Lung (tissue), 17 donors: ENCODE measurements at places on chromosomes 16 and 17.

DNA sequence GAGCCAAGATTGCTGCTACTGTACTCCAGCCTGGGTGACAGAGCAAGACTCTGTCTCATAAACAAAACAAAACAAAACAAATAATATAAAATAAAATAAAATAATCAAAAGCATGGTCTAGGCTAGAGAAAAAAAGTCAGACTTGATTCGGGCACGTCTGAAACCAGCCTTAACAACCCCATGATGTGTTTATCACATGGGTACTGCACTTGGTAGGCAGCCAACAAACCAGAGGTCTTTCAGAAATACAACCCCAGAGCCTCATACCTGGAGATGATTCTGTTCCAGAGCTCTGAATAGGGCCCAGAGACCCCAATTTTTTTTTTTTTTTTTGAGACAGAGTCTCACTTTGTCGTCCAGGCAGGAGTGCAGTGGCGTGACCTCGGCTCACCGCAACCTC is 9.6 kb upstream of the HAPSTR1 start:
- DNase-seq, result no peak

DNA sequence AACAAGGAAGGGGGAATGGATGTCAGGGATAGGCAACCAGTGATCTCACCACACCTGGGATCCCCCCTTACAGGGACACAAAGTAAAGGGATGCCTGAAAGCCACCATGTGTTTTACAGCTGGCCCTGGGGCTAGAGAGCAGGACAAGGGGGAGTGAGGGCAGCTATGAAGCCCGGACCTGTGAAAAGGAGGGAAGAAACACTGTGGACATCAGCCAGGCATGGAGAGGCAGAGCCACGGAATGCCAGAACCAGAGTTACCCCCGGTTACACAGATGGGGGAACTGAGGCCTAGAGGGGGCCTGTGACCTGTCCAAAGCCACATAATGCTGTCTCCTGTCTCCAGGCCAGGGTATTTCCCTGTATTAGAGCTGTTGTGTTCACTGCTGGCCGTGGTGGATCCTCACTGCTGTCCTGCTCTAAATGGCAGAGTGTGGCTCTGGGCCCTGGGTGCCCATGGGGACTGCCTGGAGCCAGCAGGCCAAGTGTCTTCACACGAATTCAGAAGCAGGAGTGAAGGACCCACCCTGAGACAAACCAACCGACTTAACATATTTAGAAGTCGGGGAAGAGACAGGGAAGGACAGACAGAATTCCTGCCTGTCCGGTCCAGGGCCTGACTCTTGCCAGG is 29.7 kb upstream of the ITGA3 start:
- DNase-seq, result no peak

- no peak for DNase-seq
Measured at GRCh38 chr16:1950559-1950958, 3.9 kb downstream of the RPL3L start.

DNA sequence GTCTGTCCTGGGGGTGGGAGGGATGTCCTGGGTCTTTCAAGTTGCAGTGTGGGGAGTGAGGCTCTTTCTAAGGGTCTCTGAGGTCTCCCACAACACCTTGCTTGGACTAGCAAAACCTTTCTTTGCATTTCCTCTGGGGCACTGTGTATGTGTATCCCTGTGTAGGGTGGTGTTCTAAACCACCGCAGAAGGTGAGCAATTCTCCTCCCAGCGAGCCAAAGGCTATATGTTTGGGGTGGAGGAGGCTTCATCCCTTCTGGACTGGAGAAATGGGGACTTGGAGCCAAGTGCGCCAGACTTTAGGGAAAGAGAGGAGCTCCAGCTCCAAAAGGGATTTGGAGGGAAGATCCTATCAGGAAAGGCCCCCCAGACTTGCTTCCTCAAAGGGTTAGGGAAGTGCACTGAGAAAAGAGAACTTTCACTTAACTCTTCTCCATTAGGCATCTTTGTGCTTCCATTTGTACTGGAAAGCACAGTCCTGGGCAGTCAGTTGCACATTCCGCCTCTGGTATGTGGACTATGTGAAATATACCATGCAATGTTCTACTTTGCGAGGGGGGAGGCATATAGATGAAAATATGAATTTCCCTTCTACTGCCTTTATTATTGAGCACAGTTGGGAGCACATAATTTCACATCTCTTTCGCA is 18.9 kb upstream of the HOXB9 start:
- DNase-seq, result no peak

GRCh38 chr17:70217571-70217970 is 48.2 kb downstream of the KCNJ2 start:
- DNase-seq, result no peak

GRCh38 chr16:83963277-83964119 is 4.5 kb upstream of the NECAB2 start:
- no peak for DNase-seq

GRCh38 chr17:17044846-17045561 is 2.7 kb downstream of the MPRIP start:
- peak; percentile 83 for DNase-seq

- DNase-seq, result peak; percentile 98
Measured at GRCh38 chr16:79601931-79602627, 1.5 kb upstream of the MAF start.

DNA sequence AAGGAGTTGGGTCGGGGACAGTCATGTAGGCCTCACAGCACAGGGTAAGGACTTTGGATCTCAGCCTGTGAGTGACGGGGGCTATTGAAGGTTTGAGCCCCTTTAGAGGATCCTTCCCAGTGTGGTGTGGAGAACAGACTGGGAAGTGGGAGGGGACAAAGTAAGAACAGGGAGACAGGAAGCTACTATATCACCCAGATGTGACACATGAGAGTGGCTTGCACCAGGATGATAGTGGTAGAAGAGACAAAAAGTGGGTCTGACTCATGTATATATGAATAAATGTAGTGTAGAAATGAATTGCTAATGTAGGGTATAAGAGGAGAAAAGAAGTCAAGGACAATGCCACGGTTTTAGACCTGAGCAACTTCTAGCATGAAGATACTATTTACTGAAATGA is 4.5 kb downstream of the NUP93 start:
- DNase-seq, result no peak
